ENCODE measurements at places on chromosomes 11 and 22.

DNA sequence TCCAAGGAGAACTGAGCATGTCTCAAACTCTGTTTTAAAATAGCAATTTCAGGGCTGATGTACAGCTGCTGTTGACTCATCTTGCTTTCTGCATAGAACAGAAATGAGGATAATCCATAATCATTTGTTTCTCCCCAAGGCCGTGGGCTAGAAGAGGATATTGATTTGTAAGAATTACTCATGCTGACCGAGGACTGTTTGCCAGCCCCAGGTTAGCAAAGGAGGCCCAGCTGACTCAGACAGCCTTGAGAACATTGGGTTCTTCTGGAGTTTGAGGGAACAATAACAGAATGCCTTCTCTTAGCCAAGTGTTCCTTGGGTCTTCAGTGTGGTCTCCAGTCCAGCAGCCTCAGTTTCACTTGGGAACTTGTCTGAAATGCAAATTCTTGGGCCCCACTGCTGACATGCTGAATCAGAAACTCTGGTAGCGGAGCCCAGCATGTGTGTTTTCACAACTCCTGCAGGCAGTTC is 92.0 kb downstream of the ZC3H12C start:
- peak; percentile 84 for DNase-seq

- DNase-seq = peak; percentile 60
Measured at GRCh38 chr22:50148991-50149721, 21.4 kb upstream of the PANX2 start.

DNA sequence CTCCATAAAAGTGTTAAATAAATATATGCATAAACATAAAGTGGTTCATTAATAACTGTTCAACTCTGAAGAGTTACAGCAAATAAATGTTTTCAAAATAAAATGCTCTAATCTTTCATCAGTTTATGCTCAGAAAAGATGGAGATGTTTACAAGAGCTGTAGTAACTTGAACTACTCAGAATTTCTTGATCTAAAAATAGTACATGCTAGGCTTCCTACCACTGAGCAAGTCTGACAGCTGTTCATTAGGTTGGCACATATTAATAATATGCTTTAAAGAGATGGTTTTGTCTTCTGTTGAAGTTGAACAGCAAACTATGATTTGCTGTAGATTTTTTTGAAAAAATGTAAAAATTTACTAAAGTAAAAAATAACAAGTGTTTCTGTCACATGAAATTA is 10.8 kb upstream of the SLN start:
- no peak for DNase-seq

- DNase-seq = peak; percentile 11
Measured at GRCh38 chr11:31646216-31646615, 136.6 kb downstream of the ELP4 start.

GRCh38 chr11:69242266-69242920 is 51.6 kb upstream of the MYEOV start:
- DNase-seq = no peak

- peak; percentile 78 for DNase-seq
Measured at GRCh38 chr11:31959716-31960115, 131.2 kb upstream of the RCN1 start.

DNA sequence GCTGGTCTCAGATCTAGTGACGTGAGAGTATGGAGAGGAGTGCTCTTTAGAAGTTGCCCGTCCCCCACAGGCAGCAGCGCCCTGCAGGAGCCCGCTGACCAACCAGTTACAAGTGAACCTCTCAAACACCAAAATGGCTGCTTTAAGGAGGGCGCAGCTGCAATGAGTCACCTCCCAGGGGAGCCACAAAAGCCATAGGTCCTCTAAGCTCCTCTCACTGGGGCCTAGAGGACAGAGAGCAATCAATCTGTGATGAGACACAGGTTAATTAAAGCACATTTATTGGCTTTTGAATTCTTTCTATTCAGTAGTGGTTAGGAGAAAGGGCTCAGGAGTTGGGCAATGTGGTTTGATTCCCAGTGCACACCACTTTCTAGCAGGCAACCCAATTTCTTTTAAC is 15.5 kb upstream of the RAPSN start:
- peak; percentile 18 for DNase-seq

- no peak for DNase-seq
Measured at GRCh38 chr22:42913874-42914510, 56.9 kb upstream of the ARFGAP3 start.

- DNase-seq = peak; percentile 58
Measured at GRCh38 chr22:49929211-49929979, 11.0 kb downstream of the CRELD2 start.

DNA sequence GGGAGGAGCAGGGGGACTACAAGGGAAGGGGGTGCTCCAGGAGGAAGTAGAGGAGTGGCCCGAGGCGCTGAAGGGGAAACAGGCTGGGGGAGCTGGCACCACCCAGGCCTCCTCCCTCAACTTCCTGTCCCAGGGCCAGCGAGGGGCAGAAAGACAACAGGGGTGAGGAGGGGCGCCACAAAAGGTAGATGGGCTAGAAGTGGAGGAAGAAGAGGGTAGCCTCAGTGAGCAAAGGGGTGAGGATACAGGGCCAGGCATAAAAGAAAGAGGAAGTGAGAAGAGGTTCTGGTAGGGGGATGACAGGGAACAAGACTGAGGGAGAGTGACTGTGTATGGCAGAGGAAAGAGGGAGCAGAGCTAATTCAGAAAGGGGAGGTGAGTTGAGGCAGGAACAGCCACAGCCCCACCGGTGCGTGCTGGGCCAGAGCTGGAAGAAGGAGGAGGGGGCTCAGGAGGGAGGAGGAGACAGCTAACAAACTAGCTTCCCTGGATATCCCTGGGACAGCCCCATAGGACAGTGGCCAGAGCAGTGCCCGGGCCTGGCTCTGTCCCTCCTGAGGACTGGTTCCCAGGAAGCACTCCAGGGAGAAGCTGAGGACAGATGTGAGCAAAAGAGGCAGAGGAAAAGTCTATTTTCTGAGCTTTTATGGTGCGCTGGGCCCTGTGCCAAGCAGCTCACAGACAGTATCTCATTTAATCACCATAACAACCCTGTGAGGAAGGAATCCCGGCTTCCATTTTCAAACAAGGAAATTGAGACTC is 8.5 kb downstream of the DCHS1 start:
- no peak for DNase-seq

DNA sequence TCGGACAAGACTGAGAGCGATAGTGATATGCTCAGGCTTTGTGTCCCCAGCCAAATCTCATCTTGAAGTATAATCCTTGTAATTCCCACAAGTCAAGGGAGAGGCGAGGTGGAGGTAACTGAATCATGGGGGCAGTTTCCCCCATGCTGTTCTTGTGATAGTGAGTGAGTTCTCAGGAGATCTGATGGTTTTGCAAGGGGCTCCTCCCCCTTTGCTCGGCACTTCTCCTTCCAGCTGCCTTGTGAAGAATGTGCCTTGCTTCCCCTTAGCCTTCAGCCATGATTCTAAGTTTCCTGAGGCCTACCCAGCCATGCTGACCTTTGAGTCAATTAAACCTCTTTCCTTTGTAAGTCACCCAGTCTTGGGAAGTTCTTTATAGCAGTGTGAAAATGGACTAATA is 7.5 kb upstream of the FOLR2 start:
- no peak for DNase-seq

DNA sequence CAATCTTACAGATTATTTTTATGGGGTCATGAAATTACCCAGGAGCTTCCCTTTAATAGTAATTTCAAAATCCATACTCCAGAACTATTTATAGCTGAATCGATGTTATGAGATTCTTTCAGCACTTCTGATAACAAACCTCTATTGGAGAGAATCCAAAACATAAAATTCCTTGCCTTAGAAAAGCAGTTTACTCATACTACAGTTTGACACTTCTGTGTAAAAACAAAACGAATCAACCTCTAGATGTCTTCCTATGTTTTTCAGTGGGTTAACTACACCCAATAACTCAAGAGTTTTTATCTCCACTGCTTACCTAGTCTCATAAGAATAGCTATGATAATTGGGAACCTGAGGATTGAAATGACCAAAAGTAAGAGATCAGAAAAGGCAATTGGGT is 35.6 kb downstream of the KIF18A start:
- DNase-seq = peak; percentile 26

DNA sequence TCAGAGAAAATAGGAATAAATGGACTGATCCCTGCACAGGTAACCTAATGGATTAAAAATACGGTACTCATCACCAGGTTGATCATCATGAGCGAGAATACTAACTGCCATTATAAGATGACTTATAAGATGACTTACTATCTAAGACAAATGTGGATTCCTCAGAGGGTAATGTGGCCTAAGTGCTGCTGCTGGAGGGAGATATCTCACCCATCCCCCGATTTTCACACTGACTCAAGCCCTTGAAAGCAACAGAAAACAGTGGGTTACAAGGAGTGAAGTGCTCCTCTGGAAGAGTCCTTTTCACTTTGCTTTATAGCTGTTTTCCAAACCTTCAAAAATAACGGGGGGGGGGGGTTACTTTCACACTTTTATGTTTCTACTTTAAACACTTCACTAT is 920 bp downstream of the TMEM218 start:
- peak; percentile 30 for DNase-seq

GRCh38 chr11:28674433-28675103 is 566.4 kb downstream of the METTL15 start:
- DNase-seq = peak; percentile 62

GRCh38 chr11:22337596-22338485 is at the start of gene SLC17A6:
Gene SLC17A6, plus strand, starts transcription at chr11:22338381. Its CDS starts 153 bp downstream, at chr11:22338534.
- DNase-seq = peak; percentile 28

- no peak for DNase-seq
Measured at GRCh38 chr22:23231471-23232093, 51.3 kb downstream of the BCR start.

DNA sequence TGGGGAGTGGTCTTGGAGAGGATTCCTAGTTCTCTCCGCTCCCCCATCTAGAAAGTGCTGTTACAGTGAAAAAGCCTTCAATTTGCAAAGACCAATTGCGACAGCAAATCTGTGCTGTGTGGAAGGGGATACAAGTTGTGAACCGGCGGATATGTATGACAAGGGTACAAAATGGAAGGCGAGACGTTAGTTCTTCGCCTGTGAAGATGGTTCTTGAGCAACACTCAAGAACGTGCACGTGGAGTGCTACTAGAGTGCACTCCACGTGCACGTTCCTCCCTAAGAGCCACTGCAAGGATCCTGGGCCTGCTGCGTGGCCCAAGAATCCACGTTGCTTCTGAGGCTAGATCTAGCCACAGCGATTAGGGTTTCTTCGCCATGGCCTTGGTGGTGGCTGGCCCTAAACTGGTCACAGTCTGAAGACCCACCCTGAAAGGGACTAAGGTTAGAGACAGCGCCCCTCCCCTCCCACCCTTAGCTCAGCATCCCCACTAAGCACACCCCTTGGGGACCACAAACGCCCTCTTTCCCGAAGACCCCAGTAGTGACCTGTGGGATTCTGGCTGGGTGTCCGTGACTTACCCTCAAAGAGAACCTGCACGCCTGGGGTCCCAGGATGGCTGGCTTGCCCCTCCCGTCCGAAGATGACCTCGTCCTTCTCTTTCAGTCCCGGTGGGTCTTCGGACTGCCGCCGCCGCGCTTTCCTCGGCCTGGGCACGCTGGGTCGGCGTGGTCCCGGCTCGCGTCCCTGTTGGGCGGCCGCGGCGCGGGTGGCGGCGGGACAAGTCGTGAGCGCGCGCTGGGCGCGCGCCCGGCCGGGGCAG is 519 bp upstream of the PDE3B start:
- DNase-seq = no peak

GRCh38 chr11:127552446-127552845 is 551.9 kb upstream of the KIRREL3 start:
- DNase-seq = peak; percentile 38

DNA sequence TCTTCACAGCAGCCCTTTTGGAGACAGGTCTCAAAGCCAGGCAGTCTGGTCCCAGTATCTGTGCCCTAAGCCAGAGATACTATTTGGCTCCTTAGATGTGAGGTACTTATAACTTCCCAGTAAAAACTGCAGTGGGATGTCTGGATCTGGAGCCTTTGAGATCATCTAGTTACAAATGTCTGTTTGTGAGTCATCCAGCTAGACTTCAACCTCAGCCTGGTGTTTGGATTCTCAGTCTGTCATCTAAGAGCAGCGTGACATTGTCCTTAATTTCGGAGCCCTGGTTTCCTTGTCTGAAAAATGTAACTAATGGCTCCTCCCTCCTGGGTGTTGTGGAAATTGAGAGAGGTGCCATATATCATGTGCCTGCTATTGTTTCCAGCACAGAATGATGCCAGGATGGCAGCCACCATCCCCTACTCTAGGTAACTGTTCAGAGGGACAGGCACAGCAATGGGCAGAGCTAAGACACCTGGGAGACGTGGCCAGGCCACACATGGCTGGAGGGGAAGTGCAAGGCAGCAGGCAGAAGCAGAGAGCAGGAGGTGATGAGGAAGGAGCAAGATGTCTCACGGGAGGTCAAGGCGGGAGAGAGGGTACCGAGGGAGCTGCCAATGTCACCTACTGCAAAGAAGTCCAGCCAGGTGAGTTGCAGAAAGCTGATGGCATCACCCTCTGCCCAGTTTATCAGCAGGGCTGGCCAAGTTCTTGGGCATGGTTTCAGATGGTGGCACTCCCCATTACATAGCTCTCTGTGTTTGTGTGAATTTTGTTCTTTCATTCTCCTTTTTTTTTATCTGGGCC is 20.6 kb upstream of the ST3GAL4 start:
- DNase-seq = peak; percentile 74

- no peak for DNase-seq
Measured at GRCh38 chr11:8694137-8694536, 11.5 kb downstream of the RPL27A start.

DNA sequence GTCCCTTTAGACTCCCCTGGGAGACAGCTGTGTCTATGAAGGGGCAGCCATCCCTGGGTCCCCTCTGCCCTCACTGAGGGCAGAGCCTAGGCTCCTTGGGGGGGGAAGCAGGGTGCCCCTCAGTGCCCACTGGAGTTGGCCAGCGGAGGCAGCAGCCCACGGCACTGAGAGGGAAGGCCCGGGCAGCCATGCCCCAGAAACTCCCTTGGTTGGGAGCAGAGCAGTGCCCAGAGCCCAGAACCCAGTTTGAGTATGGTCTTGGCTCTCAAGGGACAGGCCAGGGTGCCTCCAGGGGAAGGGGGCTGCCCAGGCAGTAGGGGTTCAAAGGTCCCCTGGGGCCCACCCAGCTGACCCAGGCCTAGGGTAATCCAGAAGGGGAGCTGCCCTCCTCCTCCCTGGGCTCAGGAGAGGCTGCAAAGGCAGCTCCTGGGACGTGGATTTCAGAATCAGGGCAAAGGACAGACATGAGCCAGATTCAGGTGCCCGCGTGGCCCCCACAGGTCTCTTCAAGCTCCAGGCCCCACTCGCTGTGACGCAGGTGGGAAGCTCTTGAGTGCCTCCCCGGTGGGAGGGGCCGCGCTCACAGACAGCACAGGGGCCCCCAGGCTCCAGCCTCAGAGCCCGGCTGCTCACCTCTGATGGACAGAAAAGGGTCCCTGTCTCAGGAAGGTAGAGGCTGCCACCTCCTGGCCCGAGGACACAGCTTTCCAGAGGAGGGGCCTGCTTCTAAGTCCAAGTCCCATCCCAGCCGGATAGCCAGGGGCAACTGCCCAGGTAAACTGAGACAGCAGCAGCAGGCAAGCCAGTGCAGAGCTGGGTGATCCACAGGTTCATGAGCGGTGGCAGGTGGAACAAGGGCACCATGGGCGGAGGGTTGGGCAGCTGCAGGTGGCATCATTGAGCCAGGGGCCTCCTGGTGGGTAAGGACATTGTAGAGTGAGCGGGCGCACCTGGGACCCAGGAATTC is 2.6 kb downstream of the C11orf21 start:
- DNase-seq = peak; percentile 36
